ENCODE measurements at places on chromosomes 16 and 17.

- peak; percentile 59 for DNase-seq
Observed at GRCh38 chr17:81517339-81518112, 4.9 kb upstream of the ACTG1 start.

DNA sequence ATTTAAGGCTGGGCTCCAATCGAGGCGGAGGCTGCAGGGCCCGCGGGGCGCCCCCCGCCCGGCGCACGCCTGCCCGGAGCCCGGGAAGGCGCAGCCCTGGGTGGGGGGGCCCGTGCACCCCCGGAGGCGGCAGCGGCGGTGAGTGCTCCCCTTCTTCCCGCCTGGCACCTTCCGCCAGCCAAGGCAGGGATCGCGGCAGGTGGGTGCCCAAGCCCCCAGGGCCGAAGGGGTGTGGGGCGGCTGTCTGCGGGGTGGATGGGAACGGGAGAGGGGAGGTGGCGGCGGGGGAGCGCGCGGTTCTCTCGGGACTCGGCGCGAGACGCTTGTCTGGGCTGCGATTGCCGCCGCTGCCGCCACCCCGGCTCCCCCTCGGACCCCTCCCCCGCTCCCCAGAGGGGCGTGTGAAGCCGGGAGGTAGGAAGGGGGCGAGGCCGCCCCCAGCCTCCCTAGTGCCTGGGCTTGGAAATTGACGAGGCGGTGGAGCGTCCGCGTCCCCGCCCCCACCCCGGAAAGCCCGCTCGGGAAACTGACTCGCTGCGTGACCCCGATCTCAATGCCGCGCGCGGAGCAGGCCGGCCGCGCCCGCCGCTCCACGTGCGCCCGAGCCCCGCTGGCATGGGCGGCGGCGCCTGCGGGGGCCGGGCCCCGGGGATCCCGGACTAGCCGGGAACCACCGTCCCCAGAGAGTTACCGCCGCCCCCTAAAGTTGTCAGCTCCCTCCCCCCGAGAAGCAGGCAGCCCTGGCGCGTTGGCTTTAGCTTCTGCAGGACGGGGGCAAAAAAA, 231.5 kb downstream of the MRTFB start:
- peak; percentile 48 for DNase-seq

DNA sequence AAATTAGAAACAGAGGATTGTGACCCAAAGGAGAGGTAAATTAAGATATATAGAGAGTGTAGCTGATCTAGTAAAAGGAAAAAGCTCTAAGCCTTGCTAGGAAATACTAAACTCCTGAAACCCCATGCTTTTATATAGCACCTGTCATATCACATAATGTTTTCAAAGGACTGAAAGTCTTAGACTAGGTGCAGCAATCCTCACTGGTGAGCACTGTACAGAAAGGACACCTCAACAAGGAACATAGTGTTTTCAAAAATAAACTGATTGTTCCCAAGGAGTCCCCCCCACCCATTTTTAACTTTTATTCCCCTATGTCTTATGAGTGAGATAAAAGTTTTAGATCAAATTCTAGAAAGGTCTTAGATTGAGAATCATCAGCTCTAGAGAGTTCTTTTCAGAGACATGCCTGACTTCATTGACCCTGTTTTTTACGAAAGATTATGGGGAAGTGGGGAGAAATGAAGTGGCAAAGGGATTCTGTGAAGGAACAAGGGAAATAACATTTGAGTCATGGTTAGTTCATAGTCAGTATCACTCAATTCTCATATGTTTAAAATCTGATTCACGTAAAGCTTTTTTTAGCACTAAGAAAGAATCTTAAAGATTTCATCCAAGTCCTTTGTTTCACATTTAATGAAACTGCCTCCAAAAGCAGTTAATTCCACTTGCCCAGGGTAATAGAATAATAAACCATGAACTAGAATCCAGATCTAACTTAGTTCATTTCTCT, 166.4 kb downstream of the CYB561 start:
- DNase-seq = no peak

DNA sequence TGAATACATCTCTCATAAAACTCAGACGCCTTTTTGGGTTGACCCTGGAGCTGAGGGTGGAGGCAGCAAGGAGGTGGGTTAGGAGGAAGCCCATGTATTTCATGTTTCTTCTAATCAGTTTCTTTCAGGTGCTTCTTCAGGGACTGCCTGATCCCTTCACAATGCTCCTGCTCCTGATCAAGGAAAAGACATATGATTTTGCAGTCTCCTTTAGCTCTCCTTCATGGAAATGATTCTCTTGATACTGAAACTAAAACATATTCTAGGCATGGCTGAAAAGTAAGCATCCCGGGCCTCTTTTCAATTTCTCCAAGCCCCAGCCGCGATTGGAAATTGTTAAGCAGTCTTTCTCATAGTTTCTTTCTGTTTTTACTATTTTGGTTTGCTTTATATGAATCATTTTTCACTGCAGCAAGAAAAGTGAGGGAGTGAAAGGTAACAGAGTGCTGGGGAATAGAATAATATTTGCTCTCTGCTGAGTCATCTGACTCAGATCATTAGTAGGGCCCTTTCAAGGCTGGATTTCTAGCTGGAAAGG, 730.7 kb downstream of the CDH11 start:
- DNase-seq = peak; percentile 65

DNA sequence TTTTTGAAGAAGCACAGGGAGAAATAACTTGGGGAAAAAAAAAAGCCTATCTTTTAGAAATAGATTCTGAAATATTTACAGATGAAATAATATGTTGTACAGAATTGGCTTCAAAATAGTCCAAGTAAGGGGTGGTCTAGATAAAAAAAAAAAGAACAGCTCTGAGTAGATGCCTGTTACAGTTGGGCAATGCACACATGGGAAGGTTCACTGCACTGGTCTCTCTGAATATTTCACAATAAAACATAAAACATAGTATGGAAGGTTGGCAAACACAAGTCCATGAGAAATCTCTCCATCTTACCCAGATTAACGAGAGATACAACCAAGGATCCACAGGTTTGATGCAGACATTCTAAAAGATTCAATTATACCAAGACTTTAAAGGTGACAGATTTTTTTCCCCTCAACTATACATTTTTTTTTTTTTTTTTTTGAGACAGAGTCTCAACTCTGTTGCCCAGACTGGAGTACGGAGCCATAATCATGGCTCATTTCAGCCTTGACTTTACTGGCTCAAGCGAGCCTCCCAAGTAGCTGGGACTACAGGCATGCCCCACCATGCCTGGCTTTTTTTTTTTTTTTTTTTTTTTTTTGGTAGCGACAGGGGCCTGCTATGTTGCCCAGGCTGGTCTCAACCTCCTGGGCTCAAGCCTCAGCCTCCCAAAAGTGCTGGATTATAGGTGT, 58.0 kb downstream of the KANSL1 start:
- no peak for DNase-seq

DNA sequence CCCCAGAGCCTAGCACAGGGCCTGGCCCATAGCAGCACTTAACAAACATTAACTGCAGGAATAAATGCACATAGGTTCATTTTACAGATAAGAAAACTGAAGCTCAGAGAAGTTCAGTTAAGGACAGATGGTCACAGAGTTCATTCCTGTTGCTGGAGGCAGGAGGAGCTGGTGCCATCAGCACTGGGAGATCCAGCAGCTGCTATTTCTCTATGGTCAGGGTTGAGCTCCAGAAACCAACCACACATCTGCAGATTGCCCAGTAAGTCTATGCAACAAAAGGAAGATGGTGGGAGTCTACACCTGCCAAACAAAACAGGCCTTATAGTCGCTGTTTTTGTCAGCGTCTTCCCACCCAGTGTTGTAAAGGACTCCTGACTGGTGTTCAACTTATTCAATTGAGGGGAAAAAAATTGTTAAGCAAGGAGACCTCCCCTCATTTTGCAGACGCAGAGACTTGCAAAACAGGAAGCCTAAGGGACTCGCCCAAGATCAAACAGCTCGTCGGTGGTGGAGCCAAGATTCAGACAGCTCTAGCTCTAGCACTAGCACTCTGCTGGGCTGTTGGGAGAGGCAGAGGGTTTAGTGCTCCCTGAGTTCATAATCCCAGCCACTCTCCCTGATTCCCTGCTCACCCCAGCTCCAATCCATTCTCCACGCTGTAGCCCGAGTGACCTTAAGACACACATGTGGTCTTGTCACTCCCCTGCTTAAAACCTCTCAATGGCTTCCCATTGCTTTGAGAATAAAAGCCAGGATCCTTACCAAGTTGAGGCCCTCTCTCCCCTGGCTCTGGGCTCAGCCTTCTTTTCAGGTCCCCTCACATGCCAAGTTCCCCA, 9.0 kb downstream of the NOG start:
- no peak for DNase-seq

DNA sequence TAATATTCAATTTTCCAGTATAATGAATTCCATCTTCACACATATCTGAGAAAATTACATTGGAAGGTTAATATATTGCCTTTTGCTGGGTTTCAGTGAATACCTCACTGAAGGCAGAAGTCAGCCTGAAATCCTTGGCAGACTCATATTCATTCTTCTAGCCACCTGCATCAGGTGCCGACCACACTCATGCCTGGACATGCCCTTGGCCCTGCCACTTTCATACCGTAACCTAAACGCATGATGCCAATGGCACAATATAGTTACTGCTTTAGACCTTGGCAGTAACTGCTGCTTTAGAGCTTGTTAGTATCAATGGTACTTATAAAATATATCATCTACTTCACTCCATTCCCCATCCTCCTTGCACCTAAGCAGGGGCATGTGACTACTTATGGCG, 817.6 kb upstream of the CDH8 start:
- no peak for DNase-seq

DNA sequence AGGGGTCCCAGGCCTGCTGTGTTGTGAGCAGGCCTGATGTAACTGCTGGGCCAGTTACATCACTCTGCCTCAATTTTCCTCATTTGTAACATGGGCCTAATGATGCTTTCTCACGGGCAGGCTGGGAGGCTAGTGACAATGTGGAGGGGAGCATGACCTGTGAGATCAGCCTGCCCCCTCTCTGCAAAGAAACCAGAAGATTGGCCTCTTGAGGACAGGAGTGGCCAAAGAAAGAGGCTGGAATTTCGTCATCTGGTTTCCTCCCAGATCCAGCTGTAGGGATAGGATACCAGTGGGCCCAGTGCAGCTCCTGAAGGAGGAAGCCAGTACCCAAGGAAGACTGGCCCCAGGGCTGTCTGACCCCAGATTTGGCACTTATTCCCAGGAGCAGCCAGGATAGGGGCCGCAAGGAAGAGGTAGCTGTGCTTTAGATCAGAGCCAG, 615 bp upstream of the SREBF1 start:
- peak; percentile 70 for DNase-seq

DNA sequence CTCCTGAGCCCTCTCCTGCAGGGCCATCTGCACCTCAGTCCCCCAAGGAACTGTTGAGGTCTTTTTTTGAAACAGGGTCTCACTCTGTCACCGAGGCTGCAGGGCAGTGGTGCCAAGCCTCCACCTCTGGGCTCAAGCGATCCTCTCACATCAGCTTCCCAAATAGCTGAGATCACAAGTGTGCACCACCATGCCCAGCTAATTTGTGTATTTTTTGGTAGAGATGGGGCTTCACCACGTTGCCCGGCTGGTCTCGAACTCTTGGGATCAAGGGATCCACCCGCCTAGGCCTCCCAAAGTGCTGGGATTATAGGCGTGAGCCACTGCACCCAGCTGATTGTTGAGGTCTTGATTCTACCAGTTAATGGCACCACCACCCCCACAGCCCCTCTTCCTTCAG, 27.9 kb upstream of the ENDOV start:
- no peak for DNase-seq

DNA sequence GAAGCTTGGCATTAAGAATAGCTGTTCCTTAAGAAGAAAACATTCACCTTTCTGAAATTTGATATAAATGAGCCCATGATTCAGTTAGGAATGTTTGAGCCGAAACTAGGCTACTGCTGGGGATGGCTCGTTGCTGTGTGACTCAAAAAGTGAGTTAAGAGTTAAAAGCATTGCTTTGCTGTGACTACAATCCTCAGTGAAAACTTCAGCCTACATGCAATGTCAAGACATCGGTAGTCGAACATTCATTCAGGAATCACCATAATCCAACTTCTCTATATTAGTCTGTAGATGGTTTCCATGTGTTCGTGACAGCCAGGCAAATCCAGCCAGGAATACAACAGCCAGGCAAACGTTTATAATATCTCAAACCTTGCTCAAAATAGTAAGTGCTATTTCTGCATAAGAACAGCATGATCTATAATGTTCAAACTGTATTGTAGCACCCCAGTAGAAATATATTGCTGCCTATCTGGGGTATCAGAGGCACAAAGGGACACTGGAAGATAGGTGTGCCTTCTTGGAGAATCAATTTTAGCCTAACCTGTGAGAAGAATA, 1225.1 kb downstream of the CDH8 start:
- DNase-seq = no peak

DNA sequence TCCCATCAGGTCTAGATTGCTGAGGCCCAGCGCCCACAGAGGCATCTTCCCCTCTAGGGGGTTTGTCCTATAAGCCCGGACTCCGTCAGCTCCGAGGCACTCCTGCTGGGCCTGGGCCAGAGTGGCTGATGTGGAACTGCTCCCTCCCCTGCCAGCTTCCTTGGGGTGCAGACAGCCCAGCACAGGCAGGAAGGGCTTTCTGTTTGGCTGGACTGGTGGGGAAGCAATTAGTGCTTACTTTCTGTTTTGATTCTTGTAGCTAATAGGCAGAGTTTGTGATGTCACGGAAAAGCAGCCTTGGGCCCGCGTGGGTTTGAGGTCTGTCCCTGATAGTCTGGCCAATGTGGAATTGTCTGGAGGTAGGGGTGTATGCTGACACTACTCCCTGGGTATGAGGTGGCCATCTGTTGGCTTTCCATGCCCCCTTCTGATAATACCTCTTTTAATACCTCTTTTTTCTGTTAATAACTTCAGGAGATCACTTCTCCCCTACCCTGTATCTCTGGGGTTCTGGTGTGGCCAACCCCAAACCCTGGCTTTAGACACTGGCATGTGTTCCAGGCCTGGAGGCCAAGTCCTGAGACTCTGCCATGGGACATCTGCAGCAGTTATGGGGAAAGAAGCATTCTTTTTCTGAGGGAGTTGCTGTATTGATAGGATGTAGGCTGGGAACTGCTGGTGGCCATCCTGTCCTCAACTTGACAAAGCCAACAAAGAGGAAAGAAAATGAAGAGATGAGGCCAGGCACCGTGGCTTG, 190.9 kb downstream of the RAB11FIP4 start:
- DNase-seq = no peak

DNA sequence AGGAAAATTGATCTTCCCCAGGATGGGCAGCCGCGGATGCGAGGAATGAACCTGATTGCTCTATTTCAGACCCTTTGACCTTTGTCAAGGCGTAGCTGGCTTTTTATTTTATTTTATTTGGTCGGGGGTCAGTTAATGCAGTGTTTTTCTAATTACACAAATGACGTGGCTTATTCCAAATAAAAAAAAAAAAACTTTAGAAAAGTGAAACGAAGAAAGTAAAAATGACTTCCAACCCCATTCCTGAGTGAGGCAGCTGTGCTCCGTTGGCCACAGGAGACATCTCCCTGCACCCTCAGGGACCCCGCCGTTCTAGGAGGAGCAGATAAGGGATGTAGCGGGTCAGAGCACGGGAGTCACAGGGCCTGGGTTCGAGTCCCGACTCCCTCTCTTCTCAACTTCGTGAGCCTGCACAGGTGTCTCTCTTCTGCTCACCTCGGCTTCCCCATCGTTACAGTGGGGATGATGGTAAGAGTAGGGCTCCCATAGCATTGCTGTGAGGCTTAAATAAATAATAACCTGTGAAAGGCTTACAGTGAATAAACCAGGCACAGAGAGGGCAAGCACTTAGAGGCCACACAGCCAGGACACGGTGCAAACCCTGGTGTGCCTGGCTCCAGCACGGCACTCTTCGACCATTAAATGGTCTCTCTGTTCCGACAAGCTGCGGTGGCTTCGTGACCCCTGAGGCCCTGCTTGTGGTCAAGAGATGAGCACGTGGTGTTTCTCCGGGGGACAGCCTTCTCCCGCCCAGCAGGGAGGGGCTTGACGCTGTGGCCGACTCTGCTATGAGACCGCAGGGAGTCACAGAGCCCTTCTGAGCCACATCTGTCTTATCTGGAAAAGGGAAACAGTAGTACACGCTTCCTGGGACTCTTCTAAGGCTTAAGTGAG, 10.2 kb downstream of the FOXF1 start:
- no peak for DNase-seq

Data from DMS53 (cell line).